IMR-90 (cell line): ENCODE measurements at places on chromosomes 7 and 10. TPM values are rescaled to one million over a fixed set of nuclear protein-coding genes. Genes with fewer than 3 reads are reported as not detected.

DNA sequence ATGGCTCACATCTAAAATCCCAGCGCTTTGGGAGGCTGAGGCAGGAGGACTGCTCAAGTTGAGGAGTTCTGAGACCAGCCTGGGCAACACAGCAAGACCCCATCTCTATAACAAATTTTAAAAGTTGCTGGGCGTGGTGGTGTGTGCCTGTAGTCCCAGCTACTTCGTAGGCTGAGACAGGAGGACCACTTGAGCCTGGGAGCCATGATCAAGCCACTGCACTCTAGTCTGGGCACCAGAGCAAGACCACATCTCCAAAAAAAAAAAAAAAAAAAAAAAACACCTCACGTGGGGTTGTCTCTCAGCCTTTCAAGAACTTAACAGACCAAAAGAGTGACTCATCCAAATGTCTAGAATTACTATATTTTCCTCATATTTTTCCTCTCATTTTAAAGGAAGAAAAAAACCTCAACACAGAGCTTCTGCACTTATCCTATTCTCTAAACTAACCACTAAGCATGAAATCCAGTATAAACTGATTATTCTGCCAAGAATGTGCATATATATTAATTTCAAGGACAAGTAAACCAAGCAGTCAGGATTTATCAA, 46.3 kb downstream of the CUL2 start:
- H3K27ac ChIP-seq, result peak overlapping the region; percentile 17; the same call in 1 of the 2 replicates
- peak; percentile 70 for DNase-seq
- H3K4me1 ChIP-seq, result peaks cover 18% of the 10 kb centered on the region
- H3K36me3 ChIP-seq, result peaks cover 18% of the 10 kb centered on the region
- H3K4me3 ChIP-seq, result no peak overlapping the region

DNA sequence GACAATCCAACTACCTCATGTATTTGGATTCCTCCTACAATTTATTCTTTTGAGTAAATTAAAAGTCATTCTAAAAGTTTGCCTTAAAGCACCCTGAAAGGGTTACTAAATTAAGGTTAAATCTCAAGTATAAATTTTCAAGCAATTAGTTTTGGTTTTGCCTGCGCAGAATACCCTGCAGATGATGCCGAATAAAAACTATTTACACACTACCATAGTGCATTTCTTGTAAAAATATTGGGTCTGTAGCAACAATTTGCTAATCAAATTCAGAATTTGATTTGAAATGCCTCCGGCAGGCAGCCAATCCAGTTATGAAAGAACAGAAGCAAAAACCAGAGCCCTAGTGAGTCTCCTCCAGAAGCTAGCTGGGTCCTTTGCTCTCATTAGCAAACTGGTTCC, 122.2 kb downstream of the TWIST1 start:
- H3K27me3 ChIP-seq, result no peaks in the 10 kb centered on the region
- H3K27ac ChIP-seq, result no peak overlapping the region
- DNase-seq, result no peak
- no peak overlapping the region for H3K4me3 ChIP-seq

Gene TEX47
- total RNA-seq, result not detected in 2 replicates

Gene STAG3
- total RNA-seq, result 0.28 and 0.36 TPM in 2 replicates
